ENCODE measurements at places on chromosomes 2 and 18.

GRCh38 chr18:36766836-36767235 is 62.0 kb downstream of the TPGS2 start:
- no peak for DNase-seq

DNA sequence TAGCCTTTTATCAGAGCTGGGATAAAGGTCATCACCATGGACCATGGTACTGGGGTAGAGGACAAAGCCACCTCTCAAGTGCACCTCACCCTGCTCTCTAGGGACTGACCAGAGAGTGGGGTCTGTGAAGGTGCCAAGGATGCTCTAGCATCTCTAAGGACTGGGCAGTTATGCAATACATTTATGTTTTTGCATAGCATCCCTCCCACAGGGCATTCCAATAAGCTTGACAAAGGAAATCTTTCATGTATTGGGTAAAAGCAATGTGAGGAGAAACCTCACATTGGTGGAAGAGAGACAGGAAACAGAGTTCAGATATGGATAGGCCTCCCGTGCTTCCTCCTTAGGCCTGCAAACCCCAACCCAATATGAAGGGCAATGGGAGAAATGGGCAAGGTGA is 31.6 kb downstream of the STK39 start:
- no peak for DNase-seq

GRCh38 chr2:193929131-193929530 is 1727.9 kb upstream of the SLC39A10 start:
- DNase-seq = no peak

DNA sequence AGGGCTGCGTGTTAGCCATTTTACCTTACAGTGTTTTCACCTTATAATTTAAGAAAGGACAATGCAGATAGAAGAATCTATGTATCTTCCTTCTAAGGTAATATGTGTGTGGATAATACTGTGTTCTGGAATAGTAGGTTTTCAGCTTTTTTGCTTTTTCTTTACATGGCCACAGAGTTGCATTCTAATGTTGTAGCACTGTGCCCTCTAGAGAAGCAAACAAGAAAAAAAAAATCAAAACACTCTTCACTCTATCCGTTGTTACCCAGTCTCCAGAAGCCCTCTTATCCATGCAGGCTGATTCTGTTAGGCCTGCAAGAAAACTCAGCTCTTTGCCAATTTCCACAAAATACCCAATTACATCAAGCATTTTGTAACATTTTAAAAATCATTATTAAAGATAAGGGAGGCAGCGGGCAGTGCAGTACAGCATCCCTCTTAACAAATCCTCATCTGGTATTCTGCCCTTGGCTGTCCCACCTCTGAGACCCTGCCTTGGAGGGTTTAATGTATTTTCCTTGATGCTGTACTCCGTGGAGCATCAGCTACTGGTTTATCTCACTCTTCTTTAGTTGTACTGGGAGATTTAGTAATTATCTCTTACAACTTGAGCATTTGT is 41.8 kb downstream of the CDH7 start:
- no peak for DNase-seq

- no peak for DNase-seq
Measured at GRCh38 chr2:202434472-202434871, 58.3 kb downstream of the BMPR2 start.

DNA sequence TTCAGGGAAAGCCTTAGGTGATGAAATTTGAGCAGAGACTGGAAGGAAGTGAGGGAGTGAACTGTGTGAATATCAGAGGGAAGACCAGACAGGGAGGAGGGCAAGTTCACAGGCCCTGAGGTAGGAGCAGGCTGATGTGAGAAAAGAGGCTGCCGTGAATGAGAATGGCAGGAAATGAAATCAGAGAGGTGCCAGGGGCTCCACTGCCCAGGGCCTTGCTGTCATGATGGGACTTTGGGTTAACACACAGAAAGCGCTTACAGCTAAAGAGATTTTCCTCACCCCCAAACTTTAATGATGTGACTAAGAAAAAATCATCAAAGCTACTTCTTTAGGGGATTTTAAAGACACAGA is 53.8 kb downstream of the MARCHF4 start:
- no peak for DNase-seq
